Uterus (tissue), 4 donors: ENCODE measurements at places on chromosomes 2 and 18. TPM values are rescaled to one million over a fixed set of nuclear protein-coding genes. Genes with fewer than 3 reads are reported as not detected.

The UNC80 gene
- under 0.01 TPM for total RNA-seq

The SERPINB2 gene
- total RNA-seq, result 0.55 TPM

The CIB4 gene
- 0.61 TPM for total RNA-seq

The CYTIP gene
- 5.5 TPM for total RNA-seq

The MOGAT1 gene
- total RNA-seq, result not detected

The RGPD5 gene
- 12.9 TPM for total RNA-seq

The SLC16A14 gene
- total RNA-seq, result 28.6 TPM

The LYPD6 gene
- total RNA-seq, result 23.7 TPM

The RBMS1 gene
- 30.5 TPM for total RNA-seq

The ACVR2A gene
- total RNA-seq, result 67.5 TPM

The ASTL gene
- not detected for total RNA-seq

The NYAP2 gene
- total RNA-seq, result not detected

- DNase-seq, result no peak
Measured at GRCh38 chr2:207660994-207661393, 35.8 kb upstream of the METTL21A start.

- DNase-seq, result no peak
Measured at GRCh38 chr18:32612651-32613050, 142.0 kb upstream of the GAREM1 start.

DNA sequence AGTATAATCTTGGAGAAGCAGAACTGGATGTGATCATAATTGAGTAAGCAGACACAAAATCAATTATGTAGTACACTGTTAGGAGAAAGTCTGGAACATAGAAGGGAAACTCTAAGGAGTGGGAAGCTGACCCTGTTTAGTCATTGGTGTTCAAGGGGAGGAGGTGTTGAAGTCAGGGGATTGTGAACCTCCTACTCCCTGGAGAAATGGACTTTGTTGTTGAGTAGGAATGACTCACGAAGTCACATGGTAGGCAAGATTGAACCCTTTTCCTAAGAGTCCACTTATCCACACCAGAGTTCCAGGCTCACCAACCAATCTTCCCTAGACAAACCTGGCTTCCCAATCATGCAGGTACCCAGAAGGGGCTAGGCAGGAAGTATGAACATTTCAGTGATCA is 81.0 kb upstream of the BCL11A start:
- DNase-seq, result no peak

- no peak for DNase-seq
Measured at GRCh38 chr2:157257312-157258252, at the start of gene GALNT5. Gene GALNT5, plus strand, starts transcription at chr2:157257705. Its CDS starts 378 bp downstream, at chr2:157258083.

GRCh38 chr2:144115739-144116291 is 404.1 kb downstream of the ZEB2 start:
- DNase-seq, result no peak

DNA sequence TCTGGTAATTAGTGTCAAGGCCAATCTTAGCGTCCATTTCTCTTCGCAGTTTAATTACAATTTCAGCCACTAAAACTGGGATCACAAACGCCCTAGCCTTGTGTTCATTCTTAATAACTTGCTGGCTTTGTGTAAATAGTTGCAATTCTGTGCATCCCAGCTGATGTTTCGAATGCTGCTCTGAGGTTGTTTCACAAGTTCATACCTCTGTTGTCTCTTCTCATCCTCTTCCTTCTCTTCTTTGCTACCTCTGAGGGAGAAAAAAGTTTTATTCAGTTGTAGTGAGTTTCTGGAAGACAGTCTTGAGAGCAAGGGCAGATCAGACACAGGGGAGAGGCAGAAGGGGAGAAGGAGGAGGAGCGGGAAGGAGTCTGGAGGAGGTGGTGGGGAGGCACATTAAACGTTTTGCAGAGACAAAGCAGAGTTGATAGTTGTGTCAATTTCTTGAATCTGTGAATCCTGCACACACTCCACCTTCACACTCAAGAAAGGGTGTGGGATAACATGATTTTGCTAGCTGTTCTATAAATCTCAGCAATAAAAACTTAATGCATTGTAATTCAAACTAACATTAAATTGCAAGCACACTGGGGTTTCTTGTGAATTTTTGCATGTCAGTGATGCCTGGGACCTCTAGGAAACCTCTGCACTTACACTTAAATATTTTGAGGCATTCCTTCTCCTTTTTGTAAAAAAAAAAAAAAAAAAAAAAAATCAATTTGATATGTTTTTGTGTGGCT is 6.8 kb downstream of the MEIS1 start:
- no peak for DNase-seq

- no peak for DNase-seq
Measured at GRCh38 chr2:109372171-109372568, 241.6 kb downstream of the SEPTIN10 start.

- DNase-seq, result no peak
Measured at GRCh38 chr2:145012214-145012670, 492.3 kb upstream of the ZEB2 start.

- no peak for DNase-seq
Measured at GRCh38 chr2:114929225-114929624, 486.8 kb downstream of the DPP10 start.

DNA sequence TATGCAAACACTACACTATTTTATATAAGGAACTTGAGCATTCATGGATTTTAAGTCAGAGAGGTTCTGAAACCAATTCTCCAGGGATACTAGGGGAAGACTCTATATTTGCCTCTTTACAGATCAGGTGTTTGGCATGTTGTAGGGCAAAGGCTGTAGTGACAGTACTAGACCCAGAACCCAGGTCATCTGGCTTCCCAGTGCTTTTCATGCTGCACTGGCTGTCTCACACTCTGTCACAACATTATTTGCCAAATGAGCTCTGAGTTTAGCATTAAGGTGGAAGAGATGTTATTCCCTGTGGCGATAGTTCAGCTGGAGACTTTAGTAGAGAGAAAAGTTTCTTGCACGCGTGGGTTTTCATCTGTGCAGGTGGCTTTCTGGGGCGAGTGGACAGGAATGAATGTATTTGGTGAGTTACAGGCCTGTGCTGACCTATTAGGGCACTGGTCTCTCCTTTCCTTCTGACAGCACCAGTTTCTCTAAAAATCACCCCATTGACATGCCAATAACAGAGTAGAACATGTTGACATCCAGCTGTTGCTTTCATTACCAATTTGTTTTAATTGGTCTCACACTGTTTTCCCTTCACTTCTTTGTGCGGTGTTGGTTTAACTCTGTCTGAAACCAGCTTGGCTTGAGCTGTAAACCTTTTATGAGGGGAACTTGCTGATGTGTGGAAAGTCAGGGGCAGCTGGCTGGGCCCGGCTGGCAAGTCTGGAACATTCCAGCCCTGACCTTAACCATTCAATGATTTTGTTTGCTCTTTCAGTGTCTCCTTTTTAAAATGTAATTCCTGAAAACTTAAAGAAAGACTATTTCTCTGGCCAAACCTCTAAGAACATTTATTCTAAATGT is 643.0 kb upstream of the FAM98A start:
- DNase-seq, result no peak

GRCh38 chr2:10305715-10306114 is 3.0 kb downstream of the HPCAL1 start:
- DNase-seq, result no peak

DNA sequence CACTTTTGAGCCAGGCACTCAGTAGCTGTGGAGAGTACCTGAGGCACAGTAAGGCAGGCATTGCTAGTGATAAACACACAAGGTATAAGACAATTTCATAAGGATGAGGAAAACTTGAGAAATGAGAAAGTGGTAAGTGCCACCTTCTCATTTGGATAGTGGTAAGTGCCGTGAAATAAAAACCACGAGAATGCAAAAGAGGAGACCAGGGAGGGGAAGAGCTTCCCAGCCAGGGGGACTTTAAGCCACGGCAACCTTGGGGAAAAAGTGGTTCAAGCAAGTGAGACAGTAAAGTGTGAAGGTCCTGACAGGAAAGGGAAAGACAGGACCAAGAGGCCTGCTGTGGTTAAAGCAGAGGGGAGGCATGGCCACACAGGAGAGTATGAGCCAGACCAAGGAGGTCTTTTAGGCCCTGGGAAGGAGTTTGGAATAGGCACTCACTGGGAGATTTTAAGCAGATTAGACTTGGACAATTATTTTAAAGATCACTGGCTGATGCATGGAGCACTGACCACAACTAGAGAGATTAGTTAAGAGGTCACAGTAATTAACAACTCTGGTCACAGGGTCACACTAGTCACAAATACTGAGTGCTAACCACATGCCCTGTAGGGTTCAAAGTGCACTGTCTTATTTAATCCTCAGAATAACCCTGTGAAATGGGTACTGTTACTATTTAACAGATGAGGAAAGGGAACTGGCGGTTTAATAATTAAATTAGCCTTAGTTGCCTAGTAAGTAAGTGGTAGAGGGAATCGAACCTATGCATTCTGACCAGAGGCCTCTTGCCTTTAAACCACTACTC is 50.1 kb downstream of the THOC1 start:
- no peak for DNase-seq

DNA sequence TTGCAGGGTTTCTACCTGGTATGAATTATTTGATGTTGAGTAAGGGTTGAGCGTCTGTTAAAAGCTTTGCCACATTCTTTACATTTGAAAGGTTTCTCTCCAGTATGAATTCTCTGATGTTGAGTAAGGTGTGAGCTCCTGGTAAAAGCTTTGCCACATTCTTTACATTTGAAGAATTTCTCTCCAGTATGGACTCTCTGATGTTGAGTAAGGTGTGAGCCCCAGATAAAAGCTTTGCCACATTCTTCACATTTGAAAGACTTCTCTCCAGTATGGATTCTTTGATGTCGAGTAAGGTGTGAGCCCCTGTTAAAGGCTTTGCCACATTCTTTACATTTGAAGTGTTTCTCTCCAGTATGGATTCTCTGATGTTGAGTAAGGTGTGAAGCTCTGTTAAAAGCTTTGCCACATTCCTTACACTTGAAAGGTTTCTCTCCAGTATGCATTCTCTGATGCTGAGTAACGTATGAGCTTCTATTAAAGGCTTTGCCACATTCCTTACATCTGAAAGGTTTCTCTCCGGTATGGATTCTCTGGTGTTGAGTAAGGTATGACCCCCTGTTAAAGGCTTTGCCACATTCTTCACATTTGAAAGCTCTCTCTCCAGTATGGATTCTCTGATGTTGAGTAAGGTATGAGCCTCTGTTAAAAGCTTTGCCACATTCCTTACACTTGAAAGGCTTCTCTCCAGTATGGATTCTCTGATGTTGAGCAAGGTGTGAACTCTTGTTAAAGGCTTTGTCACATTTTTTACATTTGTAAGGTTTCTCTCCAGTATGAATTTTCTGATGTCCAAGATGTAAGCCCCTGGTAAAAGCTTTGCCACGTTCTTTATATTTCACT is 27.1 kb downstream of the ZNF519 start:
- DNase-seq, result no peak

- DNase-seq, result no peak
Measured at GRCh38 chr2:28454016-28454930, 41.6 kb upstream of the PLB1 start.

GRCh38 chr2:197322724-197323720 is 12.4 kb upstream of the ANKRD44 start:
- DNase-seq, result no peak

DNA sequence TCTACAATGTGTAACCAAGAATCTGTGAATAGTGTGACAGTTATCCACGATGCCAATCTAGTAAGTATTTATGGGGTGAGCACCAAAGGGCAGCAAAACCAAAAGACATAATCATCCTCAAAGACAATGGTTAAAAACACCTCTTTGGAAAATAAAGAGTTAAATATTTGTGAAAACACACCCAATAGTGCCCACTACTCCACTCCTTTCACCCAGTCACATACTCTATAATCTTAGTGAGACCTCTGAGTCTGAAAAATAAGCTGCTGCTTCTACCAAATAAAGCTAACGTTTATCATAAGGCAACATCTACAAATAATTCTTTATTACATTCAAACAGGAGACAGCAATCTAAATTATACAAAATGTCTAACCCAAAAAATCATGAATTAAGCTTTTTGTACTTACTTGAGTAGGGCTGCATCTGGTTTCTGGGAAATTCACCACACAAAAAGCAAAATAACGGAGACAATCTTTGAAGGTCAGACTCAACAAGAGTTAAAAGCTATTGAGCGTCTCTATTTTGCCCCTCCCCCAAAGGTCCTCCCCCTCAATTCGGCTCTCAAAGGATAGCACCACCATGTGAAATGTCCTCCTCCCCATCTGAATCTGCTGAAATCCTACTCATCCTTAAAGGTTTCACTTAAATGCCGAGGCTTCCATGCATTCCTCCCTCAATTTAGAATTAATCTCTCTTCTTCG is 2.0 kb downstream of the RAPH1 start:
- DNase-seq, result no peak

GRCh38 chr2:69452687-69453086 is 15.5 kb upstream of the NFU1 start:
- no peak for DNase-seq

GRCh38 chr18:58756596-58757240 is 85.5 kb downstream of the MALT1 start:
- DNase-seq, result no peak

GRCh38 chr2:237669283-237669627 is 41.9 kb downstream of the LRRFIP1 start:
- no peak for DNase-seq

DNA sequence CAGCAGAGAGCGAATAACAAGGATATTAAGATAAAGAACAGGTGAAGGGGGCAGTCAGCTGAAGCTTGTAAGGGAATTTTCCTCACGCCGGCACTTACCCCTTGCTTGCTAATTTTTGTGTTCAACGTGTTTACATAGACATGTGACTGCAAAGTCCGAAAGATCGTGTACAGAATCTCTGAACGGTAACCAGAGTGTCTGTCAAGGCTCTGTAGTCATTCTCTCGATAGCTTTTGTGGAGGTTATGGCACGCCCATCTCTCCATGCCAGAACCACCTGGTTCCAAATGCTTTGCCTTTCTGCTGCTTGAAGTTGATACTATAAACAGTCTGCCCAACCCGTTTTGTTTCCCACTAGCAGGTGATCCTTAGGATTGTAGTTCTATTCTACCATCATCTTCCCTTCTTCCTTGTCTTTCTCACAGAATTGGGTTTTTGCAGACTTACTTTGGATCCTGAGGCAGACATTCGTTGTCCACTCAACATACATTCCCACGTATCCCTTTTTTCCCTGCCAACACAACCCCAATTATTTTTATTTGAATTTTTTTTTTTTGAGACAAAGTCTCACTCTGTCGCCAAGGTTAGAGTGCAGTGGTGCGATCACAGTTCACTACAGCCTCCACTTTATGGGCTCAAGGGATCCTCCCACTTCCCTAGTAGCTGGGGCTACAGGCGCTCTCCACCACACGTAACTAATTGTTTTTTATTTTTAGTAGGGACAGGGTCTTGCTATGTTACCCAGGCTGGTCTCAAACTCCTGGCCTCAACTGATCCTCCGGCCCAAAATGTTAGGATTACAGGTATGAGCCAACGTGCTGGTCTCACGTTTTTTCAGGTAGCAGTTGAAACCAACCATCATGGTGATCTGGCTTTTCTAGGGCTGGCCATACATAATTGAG is 1.3 kb upstream of the USP34 start:
- no peak for DNase-seq

DNA sequence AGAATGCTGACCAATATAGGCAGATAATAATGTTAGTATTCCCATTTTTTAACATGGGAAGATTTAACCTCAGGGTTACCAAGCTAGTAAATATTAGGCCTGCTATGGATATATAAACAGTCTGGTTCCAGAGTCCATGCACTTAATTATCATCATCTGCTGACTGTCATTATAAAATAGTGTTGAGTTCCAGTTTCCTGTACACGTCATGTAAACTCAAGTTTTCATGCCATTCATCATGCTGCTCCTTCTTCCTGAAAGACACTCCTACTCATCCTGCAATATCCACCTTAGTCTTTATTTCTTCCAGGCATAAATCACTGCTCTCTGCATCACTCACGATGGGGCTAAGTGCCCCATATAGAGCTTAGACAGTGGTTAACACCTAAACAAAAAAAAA is 420.8 kb upstream of the SPHKAP start:
- DNase-seq, result no peak

- peak; percentile 85 for DNase-seq
Measured at GRCh38 chr2:10042301-10043161, 819 bp upstream of the KLF11 start.

- DNase-seq, result no peak
Measured at GRCh38 chr2:233355916-233356315, 1.6 kb downstream of the DGKD start.
